ENCODE measurements at places on chromosomes 16 and 17.

- no peak for DNase-seq
These were observed 417.1 kb downstream of the CA10 start for GRCh38 chr17:51741458-51741857.

GRCh38 chr17:20975566-20975965, 67.2 kb downstream of the USP22 start:
- no peak for DNase-seq

DNA sequence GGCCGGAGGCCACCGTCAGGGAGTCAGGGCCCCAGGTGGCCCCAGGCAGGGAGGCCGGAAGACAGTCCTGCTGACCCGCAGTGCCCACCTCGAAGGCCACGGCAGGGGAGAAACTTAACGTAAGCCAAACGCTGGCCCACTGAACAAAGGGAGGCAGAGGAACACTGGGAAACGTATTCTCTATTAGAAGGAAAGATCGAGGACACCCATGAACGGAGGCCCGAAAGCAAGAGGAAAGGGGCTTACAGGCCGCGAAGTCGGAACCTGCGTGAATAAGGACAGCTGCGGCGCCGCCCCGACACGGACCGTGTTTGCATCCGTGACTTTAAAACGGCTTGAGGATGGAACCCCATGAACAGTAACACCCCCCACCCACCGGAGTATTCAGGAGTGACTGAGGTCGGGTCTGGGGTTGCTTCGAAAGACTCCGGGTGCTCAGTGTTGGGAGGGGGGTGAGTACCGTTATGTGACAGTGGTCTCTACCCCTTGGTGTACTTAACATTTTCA, 102.4 kb upstream of the METRNL start:
- no peak for DNase-seq

DNA sequence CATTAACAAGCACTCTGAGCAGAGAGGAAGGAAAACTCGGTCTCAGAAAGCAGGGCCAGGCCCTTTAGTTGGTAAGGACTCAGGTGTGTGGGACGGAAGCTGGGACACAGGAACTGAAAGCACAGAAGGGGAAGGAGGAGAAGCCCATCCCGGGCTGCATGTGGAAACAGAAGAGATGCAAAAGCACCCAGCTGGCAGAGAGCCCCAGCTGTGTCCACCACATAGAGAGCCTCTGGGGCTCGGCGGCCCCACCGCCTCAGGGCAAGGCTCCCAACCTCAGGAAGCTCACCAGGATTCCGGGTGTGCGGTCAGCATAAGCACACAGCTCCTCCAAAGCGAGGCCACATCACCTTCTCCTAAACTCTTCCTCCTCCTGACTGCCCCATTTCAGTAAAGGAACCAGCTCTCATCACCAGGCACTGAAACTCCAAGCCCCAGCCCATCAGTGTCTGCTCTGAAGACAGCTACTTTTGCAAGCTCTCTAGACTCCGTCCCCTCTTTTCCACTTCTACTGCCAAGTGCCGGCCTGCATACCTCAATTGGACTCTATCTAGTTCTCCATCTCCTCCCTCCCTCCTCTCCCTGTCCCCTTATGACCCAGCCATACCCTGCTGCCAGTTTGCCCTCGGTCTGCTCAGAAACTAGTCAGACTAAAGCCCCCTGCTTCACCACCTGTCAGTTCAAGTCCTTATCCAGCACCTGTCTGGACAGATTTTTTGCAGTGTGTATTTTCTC, 6.0 kb downstream of the ST3GAL2 start:
- DNase-seq: no peak

- DNase-seq: no peak
These were observed 27.8 kb upstream of the MEIOC start for GRCh38 chr17:44628243-44629188.

DNA sequence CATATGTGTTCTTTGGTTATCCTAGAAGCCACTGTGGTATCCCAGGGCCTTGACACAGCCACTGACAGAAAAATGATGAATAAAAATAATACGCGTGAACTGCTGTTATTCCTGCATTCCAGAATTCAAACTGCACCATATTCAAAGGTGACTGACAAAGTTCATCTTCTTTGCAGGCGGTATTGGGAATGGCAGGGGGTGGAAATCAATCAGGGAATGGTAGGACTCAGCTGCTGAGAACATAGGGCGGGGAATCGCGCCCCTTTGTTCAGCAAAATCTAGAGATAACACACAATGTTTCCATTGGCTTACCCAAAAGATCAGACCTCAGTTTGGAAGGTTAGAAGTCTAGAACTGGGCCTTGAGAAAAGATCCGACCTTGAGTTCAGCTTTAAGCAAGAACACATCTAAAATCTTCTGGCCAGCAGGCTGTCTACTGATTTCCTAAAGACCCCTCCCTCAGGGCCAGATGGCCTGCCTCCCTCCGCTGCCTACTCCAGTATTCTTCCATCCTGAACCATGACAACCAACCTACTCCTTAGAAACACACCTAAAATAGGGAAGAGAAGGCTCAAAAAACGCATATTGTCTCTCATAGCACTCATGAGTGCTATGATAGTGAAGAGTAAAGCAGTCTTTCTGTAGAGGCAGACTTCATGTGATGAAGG, 34.1 kb downstream of the CDK5R1 start:
- DNase-seq: no peak

DNA sequence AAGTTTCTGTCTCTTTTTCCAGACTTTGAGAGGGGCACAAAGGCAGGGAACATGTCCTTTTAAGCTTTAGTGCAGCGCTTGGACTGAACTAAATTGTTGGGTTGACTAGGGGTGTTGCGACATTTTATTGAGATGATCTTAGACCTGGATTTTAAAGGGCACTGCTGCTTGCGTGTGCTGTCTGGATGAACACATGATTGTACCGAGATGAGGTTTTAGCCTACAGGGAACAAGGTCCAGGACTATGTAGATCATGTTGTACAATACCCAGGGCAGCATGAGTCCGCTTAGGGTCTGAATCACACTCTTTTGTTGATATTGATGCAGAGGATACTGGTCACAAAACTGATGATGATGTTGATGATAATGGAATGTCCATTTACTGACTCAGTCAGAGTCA, 5.2 kb upstream of the RGS9 start:
- no peak for DNase-seq

DNA sequence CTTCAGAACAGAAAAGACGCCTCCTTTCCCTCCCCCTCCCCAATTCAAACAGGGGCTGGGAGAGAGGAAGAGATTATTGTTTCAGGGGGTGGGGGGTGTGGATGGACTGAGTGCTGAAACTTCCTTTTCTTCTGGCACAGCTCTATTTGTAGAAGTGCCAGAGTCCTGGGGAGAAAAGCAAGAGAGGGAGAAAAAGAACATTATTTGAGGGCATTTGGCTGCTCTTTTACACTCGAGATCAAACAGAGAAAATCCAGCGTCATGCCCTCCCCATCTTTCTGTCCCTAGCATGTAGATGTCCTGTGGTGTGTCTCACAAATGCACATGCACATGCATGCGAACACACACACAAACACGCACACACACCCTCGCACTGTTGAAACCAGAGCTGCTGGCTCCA, 13.0 kb downstream of the ARL4D start:
- DNase-seq: no peak

DNA sequence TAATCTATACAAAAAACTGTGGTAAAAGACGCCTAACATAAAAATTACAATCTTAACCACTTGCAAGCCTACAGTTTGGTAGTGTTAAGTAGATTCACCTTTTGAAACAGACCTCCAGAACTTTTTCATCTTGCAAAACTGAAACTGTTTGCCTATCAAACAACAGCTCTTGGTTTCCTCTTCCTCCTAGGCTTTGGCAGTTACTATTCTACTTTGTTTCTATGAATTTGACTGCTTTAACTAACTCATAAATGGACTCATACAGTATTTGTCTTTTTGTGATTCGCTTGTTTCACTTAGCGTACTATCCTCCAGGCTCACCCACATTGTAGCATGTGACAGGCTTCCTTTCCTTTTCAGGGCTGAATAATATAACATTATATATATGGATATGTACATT, 97.0 kb downstream of the PRKCA start:
- DNase-seq: no peak

DNA sequence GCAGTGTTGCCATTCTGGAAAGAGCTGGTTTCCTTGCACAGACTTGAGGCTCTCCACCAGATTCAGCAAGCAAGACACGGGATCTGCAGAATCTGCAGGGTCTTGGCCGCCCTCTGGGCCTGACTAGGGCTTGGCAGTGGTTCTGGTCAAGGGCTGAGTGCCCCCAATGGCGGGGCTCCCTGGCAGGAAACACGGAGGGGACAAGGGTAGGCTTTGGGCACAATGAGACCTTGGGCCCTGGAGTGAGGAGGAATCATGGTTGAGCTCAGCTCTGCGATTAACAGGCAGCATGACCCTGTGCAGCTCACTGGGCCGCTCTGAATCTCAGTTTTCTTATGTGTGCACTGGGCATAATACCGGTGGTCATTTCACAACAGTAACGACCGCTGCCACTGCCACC, 249.9 kb downstream of the GSG1L start:
- no peak for DNase-seq

DNA sequence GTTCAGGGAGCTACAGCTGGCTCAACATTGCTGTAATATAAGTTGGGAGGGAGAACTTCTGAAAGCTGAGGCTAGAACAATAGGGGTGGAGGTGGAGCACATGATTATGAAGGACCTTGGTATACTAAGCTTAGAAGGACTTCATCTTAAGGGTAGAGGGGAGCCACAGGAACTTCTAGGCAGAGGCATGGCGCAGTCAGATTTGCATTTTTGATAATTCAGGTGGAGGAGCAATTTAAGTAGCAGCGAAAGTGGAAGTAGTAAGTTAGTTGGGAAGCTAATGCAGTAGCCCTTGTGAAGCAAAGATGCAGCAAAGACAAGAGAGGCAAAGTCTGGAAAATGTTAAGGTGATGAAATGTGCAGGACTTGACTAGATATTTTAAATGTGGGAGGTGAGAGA, 144.1 kb downstream of the SPECC1 start:
- DNase-seq: no peak

- no peak for DNase-seq
These were observed 441.6 kb upstream of the HSBP1 start for GRCh38 chr16:83366228-83366627.

DNA sequence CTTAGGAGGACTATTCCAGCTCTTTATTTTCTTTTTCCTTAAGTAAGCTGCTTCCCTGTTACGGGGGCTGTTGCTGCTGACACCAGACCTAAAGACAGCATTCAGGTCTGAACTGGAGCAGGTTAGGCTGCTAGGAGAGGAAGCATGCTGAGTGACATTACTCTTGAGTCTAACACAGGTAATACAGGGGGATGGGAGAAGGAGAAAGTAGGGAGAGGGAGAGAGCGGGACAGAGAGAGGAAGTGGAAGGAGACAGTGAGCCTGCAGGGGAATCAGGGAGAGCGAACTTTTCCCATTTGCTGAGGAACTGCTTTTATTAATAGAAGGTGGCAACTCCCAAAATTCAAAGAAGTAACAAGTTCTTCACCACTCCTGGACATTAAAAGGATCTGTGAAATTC, 130.9 kb downstream of the PARN start:
- no peak for DNase-seq

DNA sequence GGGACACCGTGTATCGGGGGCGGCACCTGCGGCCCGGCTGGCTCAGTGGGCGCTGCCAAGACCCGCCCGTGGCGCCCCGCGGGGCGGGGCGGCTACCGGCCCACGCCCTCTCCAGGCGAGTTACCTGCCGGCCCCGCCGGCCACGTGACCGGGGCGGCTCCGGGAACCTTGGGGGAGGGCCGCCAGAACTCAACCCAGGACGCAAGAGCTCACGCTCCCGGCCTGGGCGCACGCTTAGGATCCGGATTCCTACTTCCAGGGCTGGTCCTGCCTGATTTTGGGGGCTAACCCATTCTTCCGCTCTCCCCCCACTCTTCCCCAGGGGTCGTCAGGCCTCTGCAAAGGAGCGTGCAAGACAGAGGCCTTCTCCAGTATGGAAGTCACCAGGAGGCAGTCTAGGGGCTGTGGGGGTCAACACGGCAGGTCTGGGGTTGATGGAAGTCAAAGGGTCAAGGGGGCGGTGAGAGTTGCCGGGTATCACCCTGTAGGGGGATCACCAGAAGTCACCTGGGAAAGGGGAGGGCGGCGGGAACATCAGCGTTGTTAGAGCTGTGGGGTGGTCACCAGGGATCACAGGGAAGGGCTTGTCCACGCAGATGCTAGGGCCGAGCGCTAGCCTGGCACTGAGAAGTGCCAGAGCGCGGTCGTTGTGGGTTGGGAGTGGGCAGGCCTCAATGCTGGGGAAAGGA, 354 bp upstream of the ESRP2 start:
- no peak for DNase-seq

GRCh38 chr16:1309888-1310831, 724 bp downstream of the UBE2I start:
- DNase-seq: peak; percentile 13

GRCh38 chr16:73062743-73063733, 15.1 kb upstream of the ZFHX3 start:
- DNase-seq: no peak

DNA sequence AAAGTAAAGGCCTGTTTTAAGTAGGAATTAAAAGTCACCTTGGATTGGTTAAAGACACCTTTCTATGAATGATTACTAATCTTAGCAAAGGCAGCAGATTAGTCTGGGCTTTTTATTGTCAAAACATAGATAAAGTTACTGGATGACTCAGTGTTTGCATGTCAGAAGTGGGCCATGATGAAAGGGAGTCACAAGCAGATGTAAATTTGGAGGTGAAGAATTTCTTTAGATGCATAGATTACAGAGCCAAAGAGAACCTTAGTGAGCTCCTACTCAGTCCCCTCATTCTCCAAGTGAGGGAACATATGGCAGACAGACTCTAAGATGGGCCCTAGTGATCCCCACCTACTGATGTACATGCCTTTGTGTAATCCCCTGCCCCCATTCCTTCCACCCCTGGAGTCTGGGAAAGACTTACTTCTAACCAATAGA, 124.5 kb downstream of the HS3ST3A1 start:
- no peak for DNase-seq

GRCh38 chr17:67216578-67217320, 28.2 kb downstream of the HELZ start:
- no peak for DNase-seq

DNA sequence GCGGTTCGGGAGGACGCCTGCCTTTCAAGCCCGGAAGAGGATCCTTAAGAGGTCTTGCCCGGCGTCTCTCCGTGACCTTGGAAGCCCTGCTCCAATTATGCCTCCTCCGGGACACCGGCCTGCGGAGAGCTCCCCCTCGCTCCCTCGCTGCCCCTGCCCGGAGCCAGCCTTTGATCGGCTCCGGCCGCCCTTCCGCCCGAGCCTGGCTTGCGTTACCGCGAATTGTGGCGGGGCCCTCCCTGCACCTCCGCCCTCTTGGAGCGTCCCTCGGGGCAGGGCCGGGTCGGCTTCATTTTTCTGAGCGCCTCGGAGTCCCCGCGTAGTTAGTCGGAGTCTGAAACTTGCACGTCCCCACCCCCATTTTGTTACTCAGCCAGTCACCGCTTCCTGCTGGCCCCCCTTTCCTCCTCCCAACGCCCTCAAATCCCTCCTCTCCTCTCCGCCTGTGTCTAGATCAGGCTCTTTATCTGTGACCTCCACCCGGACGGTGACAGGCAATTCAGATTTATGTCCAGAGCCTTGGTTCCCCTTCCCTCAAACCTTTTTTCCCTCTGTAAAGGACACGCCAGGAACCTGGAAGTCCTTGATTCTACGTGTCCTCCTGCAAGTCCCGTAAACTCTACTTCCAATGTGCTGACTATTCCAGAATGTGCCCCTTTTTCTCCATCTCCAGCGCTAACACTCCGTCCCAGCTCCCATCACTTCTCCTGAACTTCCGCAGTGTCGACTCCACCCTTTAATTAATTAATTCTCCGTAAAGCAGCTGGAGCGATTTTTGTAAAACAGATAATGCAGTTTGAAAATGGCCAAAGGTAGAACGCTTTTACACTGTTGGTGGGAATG, 569 bp upstream of the RABEP2 start:
- no peak for DNase-seq
